ENCODE measurements at places on chromosomes 7 and 10. TPM values are rescaled to one million over a fixed set of nuclear protein-coding genes. Genes with fewer than 3 reads are reported as not detected.

PLAU gene
- total RNA-seq: 3.0 TPM

DNA sequence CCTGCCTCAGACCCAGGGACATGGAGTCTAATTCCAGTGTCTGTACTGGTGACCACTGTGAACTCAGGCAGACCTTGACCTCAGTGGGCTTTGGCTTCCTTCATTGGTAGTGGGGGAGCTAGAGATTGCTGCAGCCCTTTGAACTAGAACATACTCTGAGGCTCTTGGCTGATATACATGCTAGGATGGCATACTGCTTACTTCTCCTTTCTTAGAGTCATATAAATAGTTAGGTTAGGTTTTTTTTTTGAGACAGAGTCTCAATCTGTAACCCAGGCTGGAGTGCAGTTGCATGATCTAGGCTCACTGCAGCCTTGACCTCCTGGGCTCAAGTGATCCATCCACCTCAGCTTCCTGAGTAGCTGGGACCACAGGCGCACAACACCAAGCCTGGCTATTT lies 49.7 kb downstream of the TMEM178B start:
- peaks cover 15% of the 10 kb centered on the region for H3K27me3 ChIP-seq
- DNase-seq: no peak
- H3K4me1 ChIP-seq: no peaks in the 10 kb centered on the region
- H3K4me3 ChIP-seq: no peak overlapping the region

GRCh38 chr7:47095946-47096345 lies 486.0 kb downstream of the TNS3 start:
- DNase-seq: no peak

FEZF1 gene
- not detected for total RNA-seq

DNA sequence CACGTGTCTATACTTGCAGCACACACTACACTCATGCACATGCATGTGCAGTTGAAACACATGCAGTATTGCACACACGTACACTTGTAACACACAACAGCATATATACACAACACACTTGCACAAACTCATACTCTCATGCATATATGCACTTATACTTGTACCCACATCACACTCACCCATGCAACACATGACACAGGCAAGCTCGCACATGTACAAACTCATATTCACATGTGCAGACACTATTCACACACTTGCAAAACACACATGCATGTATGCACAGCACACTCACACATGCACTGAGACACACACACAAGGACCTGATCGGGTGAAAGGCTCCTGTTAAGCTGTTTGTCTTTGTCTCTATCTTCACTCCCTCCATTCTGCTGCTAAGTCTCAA lies 169.8 kb downstream of the ZMYND11 start:
- no peak overlapping the region for H3K27ac ChIP-seq
- no peaks in the 10 kb centered on the region for H3K27me3 ChIP-seq
- no peak for DNase-seq
- peaks cover 1% of the 10 kb centered on the region for H3K4me1 ChIP-seq
- no peaks in the 10 kb centered on the region for H3K36me3 ChIP-seq

MACC1 gene
- 0.18 TPM for total RNA-seq

DNA sequence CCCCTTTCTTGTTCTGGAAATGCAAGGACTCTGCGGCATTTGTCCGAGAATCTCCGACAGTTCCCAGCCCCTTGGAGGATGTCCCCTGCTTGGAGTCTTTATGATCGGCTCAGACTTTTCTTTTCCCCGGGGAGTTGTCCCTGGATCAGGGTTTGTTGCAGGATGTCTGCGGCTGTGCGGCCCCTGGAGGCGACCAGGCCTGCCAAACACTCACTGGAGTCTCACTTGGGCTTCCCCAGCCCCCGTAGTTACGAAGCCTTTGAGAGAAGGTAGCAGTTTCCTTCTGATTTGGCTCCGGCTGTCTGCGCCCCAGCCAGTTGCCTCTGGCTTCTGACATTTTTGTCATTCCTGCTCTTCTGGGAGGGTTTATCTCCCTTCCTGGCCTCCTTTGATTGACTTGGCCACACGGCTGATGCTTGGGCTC lies 16.1 kb downstream of the COL26A1 start:
- H3K27ac ChIP-seq: no peak overlapping the region
- H3K27me3 ChIP-seq: peaks cover 4% of the 10 kb centered on the region
- H3K4me3 ChIP-seq: no peak overlapping the region
- H3K36me3 ChIP-seq: no peaks in the 10 kb centered on the region

- H3K27ac ChIP-seq: no peak overlapping the region
- DNase-seq: no peak
- no peak overlapping the region for H3K4me3 ChIP-seq
These were observed 235.2 kb downstream of the COBL start for GRCh38 chr7:51081270-51081890.

DNA sequence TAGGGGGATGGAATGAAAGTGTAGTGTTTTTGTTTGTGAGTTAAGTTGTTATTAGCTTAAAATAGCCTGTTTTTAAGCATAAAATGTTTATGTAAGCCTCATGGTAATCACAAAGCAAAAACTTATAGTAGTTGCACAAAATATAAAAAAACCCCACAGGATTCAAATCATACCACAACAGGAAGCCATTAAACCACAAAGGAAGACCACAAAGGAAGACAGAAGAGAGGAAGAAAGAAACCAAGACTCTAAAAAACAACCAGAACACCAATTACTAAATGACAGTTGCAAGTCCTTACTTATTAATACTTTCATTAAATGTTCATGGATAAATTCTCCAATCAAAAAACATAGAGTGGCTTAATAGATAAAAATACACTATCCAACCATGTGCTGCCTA lies 63.6 kb downstream of the ANKRD7 start:
- DNase-seq: no peak
- H3K36me3 ChIP-seq: peaks cover 31% of the 10 kb centered on the region
- peak overlapping the region; percentile 50 for H3K4me3 ChIP-seq
- H3K27ac ChIP-seq: peak overlapping the region; percentile 68
- peaks cover 38% of the 10 kb centered on the region for H3K27me3 ChIP-seq

MYO1G gene
- total RNA-seq: 576 TPM

CCDC172 gene
- total RNA-seq: not detected

DNA sequence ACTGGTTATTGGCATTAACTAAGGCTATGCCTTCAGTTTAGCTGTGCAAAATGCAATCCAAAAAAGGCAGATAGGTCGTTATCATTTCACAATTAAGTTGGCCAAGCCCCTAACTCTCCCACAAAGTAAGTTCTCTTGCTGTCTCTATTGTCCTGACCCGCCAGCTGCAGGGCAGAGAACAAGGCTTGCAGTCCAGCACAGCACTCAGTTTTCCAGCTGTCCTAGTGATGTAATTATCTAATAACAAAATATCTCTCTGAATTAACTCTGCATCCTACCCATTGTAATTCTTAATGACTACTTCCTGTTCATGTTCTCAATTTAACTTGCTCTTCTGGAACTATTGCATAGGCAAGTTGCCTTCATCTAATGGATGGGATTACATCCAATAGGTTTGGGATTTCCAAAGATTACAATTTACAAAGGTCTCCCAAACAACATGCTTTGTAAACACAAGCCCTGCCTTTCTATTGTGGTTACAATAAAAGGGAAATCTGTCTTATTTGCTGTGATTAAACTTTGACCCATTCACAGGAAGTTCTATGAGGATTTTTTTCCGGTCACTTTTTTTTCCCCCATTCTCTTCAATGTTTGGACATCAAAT lies 55.2 kb downstream of the CDK6 start:
- H3K4me1 ChIP-seq: peaks cover 47% of the 10 kb centered on the region
- H3K4me3 ChIP-seq: no peak overlapping the region
- no peaks in the 10 kb centered on the region for H3K27me3 ChIP-seq
- peaks cover 51% of the 10 kb centered on the region for H3K36me3 ChIP-seq

DNA sequence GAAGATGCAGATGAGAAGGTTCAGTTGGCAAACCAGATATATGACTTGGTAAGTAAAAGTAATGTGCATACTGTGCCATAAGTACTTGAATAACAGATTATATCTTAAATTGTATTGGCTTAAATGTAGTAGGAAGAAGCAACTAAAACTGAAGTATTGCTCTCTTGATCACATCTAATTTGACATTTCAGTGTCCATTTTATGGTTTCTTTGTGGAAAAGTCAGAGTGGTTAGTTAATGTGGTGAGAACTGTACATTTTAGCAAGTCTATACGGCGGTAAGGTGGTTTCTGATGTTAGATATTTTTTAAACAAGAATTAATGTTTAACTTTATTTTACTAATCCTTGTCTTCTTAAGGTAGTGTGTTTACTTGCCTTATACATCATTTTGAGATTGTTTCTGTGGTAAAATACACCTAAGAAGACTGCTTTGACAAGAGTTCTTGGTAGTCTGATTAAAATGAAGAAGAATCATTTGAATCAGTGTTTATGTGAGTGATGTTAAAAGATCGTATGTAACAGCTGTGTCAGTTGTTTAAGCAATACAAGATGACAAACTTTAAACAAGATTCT lies 5.1 kb downstream of the ING3 start:
- H3K4me3 ChIP-seq: no peak overlapping the region
- DNase-seq: no peak
- H3K27me3 ChIP-seq: no peaks in the 10 kb centered on the region
- peaks cover 60% of the 10 kb centered on the region for H3K36me3 ChIP-seq

GRCh38 chr7:106152313-106152665 lies 40.2 kb upstream of the SYPL1 start:
- H3K27ac ChIP-seq: no peak overlapping the region
- H3K4me3 ChIP-seq: no peak overlapping the region
- no peak for DNase-seq
